ENCODE measurements at places on chromosomes 3 and 15. TPM values are rescaled to one million over a fixed set of nuclear protein-coding genes. Genes with fewer than 3 reads are reported as not detected.

DNA sequence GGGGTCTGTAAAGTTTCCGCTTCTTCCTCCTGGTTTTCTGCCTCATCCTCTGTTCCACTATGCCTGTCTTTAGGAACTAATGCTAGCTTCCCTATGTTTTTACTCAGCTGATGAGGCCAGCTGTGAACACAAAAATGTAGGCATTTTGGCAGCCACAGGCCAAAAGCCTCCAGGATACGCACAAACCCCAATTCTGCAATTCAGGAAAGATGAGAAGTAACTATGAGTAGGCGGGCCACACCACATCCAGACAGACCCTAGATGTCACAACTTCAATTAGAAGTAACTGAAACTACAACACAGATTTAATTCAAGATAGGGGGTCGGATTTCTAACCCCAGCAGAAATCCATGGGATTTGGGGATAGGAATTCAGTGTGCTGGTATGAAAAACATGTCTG lies 11.9 kb downstream of the CA12 start:
- no peaks in the 10 kb centered on the region for H3K36me3 ChIP-seq
- DNase-seq = no peak
- H3K27me3 ChIP-seq = peaks cover 8% of the 10 kb centered on the region

DNA sequence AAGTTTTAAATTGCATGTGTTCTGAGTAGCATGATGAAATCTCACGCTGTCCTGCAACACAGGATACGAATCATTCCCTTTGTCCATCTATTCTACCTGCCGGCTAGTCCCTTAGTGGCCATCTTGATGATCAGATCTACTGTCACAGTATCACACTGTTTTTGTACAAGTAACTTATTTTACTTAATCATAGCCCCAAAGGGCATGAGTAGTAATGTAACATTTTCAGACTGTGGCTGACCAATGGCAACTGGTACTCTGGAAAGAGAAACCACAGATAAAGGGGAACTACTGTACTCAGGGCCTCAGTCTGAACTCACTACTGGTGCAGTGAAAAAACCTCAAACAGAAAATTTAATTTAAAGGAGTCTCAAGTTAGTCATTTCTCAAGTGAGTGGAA lies 127.3 kb upstream of the MRPL3 start:
- no peak for DNase-seq
- H3K27me3 ChIP-seq = peaks cover 15% of the 10 kb centered on the region
- H3K36me3 ChIP-seq = no peaks in the 10 kb centered on the region
- H3K4me1 ChIP-seq = no peaks in the 10 kb centered on the region

- no peak overlapping the region for H3K27ac ChIP-seq
- peaks cover 4% of the 10 kb centered on the region for H3K4me1 ChIP-seq
- DNase-seq = no peak
- H3K4me3 ChIP-seq = no peak overlapping the region
- no peaks in the 10 kb centered on the region for H3K36me3 ChIP-seq
Observed at GRCh38 chr15:98609144-98609852, 39.0 kb upstream of the IGF1R start.

DNA sequence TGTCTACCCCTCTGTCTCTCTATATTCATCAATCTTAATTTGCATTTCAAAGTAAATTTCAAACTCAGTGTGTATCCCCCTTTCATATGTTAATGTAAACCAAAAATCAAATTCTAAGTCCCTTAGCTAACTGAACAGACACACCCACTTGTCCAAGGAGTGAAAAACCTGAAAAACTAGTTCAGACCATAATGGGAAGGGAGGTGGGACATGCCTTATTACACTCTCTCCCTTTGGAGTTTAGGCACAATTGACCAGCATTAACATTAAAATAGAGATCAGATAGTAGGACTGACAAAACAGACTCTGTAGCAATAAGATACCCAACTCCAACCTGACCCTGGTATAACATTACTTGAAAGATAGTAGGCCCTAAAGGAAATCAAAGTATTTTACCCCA lies 247.7 kb upstream of the GADL1 start:
- H3K27ac ChIP-seq = no peak overlapping the region
- H3K36me3 ChIP-seq = peaks cover 7% of the 10 kb centered on the region
- H3K4me3 ChIP-seq = no peak overlapping the region
- H3K27me3 ChIP-seq = no peaks in the 10 kb centered on the region

- H3K4me3 ChIP-seq = no peak overlapping the region
- H3K4me1 ChIP-seq = no peaks in the 10 kb centered on the region
- no peak overlapping the region for H3K27ac ChIP-seq
Observed at GRCh38 chr3:168654700-168655099, 559.0 kb upstream of the GOLIM4 start.

GRCh38 chr3:147619921-147620560 lies 210.9 kb downstream of the ZIC1 start:
- H3K4me1 ChIP-seq = no peaks in the 10 kb centered on the region
- DNase-seq = no peak

GP5 gene
- total RNA-seq = 1.3 TPM
